ENCODE measurements at places on chromosomes 5 and 9.

DNA sequence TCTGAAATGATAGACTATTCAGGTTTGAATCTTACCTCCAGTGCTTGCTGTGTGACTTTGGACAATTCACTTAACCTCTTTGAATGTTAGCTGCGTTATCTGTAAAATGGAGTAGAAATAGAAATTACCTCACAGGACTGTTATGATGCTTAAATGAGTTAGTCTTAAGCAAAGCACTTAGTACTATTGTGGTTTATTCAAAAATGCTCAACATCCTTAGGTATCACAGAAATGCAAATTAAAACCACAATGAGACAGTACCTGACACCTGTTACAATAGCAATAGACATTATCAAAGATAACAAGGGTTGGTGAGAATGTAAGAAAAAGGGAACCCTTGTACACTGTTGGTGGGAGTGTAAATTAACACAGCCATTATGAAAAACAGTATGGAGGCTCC lies 77.6 kb upstream of the FREM1 start:
- DNase-seq, result no peak

DNA sequence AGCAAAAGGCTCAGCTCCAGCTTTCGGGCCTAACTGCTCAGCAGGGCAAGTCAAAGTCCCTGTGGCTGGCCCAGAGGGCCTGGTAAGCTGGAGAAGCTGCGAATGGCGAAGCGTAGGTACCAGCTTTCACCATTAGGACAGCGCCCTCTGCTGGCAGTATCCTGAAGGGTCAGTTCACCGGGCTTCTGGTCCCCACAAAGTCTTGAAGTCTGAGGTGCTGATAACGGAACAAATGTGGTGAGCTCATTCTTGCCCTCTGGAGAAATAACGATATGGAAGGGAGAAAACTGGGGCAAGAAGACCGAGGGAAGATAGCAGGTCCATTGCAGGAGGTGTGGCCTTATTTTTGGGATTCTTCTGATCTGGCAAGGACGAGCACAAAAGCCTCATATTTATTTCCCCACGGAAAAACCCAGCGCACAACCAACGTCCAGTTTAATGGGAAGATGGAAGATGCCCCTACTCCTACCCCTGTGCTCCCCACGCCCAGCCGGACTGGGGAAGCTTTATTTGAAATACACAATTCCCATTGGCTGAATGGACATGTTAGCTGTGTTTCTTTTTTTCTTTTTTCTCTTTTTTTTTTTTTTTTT lies 7.2 kb downstream of the SOWAHA start:
- DNase-seq, result peak; percentile 88

DNA sequence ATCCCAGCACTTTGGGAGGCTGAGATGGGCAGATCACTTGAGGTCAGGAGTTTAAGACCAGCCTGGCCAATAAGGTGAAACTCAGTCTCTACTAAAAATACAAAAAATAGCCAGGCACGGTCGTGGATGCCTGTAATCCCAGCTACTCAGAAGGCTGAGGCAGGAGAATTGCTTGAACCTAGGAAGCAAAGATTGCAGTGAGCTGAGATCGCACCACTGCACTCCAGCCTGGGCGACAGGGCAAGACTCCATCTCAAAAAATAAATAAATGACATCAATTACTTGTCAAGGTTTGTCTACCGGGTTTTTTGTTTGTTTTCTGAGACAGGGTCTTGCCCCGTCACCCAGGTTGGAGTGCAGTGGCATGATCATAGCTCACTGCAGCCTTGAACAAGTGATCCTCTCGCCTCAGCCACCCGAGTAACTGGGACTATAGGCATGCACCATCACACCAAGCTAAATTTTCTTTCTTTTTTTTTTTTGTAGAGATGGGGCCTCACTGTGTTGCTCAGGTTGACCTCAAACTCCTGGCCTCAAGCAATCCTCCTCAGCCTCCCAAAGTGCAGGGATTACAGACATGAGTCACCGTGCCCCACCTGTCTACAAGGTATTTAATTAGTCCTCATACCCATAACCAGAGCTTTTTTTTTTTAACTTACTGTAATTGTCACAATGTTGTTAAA lies 64.9 kb downstream of the SUSD1 start:
- DNase-seq, result no peak

- DNase-seq, result no peak
These were observed 30.2 kb downstream of the ZFAND5 start for GRCh38 chr9:72334658-72335337.

GRCh38 chr5:135243556-135244285 lies 155.3 kb downstream of the MACROH2A1 start:
- no peak for DNase-seq

DNA sequence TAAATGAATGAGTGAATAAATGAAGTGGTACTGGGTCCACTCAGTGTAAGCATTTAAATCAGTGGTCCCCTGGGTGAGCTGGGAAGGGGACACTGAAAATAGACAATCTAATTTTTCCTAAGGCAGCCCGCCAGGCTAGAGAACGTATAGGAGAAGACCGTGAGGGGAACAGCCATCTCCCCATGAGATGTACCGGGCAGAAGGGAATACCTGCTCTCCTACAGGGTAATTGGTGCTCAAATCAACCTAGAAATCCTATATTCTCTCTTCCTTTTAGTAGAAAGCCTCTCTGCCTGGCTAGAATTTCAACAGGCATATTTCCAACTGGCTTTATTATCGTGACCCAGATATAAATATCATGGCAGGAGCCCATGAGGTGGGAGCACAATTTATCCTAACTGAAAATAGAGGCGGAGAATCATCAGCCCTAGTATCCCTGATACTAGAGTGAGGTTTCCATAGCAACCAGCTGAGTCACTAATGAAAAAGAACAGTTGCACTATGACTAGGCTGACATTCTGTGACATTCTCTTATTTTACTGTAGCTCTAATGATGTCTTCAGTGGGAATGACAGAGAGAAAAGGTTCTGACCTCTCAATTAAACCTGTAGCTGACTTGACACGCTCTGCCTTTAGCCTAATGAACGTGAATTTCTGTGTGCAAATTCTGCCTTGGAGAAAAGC lies 96.5 kb upstream of the CAST start:
- no peak for DNase-seq

- DNase-seq, result no peak
These were observed 28.9 kb downstream of the FAM151B start for GRCh38 chr5:80516826-80517225.

- no peak for DNase-seq
These were observed 62.6 kb downstream of the CFAP77 start for GRCh38 chr9:132472599-132472998.

DNA sequence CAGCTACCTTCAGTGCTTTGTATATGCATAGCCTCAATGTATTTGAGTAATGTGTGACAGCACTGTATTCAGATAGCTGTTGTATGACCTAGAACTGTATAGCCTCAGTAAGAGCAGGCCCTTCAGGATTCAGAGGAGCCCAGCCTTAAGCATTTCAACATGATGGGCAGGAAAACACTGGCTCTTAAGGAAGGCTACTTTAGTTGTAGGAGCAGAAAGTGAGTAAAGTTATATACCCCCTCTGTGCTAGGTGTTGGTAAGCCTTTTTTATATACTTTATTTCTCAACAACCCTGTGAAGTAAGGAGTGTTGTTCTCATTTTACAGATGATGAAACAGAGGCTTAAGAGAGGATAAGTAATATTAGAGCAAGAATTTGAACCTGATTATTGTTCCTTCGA lies 1.5 kb upstream of the GPR21 start:
- no peak for DNase-seq

DNA sequence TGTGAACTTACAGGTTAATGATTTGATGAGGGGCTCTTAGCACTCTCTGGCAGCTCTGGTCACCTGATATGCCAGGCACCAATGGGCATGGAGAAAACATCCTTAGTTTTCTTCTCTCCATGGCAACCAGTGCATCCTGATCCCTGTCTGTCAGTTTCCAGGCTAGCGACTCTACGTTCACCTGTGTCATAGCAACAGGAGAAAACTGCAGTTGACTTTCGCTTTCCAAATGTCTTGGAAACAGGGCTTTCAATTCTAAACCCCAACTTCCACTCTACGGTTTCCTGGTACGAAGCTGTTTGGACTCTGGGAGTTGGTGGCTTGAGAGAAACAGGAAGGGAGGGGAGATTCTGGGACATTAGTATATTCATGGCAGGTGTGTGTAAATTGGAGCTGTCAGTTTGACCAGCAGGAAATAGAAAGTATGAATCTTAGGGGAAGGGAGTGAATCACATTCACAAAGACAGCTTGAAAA lies 74.4 kb downstream of the SLC28A3 start:
- no peak for DNase-seq

DNA sequence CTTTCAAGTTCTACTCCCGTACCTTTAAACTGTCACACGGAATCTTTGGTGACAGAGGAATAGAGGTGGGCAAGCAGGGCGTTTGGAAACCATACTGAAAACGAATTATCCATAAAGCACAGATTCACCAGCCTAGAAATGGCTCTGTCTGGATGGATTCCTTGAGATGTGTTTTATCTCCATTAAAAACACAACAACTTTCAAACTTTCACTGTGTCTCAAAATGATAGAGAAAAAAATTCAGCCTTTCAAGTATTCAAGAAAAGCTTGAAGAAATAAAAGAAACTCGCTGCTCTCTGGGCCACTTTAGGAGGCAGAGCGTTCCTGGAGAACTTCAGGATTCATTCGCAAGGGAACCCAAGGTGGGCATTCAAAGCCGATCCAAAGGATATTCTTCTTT lies 589 bp upstream of the THBS4 start:
- DNase-seq, result no peak
